Right cardiac atrium (tissue), 5 donors: ENCODE measurements at places on chromosomes 11 and 22. TPM values are rescaled to one million over a fixed set of nuclear protein-coding genes. Genes with fewer than 3 reads are reported as not detected.

DNA sequence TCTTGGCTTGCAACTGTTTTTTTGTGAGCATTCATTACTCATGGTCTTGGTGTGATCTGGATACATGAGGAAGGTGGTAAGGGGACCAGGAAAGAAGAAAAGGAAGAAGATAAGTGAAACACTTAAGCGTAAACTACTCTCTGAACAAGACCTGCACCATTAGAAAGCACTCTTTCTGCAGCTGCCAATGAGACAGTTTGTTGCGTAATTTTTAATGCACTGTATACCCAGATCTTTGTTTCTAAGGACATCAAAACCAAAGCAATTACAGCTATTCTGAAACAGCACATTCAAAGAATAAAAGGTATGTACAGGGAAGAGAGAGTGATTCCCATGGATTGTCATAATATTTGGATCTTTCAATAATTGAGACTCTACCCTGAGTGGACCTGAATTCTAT, 147.4 kb downstream of the BLID start:
- DNase-seq, result no peak

GRCh38 chr11:68040957-68041591, 2.2 kb downstream of the TCIRG1 start:
- DNase-seq, result peak; percentile 64

GRCh38 chr22:39349967-39350726, at the start of gene SYNGR1:
TSS of gene SYNGR1 (plus strand) at chr22:39349991. CDS start at chr22:39350011, 20 bp downstream.
- no peak for DNase-seq

The NAALADL1 gene
- total RNA-seq, result 9.8 TPM

DNA sequence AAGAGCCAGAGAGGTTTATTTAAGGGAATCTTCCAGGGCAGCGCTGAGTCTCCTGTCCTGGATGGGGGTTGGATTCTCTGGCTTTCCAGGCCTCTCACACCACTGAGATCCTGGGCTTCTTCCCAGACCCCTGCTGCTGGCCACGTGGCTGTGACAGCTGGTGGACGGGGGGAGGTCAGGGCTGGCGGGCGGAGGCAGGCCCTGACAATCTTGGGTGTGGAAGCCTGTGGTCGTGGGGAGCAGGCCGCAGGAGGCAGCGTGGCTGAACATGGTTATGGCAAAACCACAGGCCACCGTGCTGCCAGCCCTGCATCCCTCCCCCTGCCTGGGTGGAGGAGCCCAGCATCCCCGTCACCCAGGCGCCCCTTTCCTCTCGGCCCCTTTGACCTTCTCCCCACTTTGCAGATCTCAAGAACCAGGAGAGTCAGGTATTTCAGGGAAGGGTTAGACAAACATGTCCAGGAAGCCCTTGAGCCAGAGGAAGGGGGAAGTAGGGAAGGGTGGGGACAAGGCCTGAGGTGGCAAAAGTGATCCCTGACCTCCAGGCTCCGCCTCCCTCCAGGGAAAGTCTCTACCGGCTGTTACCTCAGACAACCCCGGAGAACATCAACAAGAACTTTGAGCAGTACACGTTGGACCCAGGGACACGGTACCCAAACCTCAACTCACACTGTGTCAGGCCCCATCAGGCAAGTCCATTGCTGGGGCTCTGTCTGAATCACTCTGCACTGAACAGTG, 111.8 kb downstream of the MICAL2 start:
- peak; percentile 91 for DNase-seq

- no peak for DNase-seq
Measured at GRCh38 chr22:27299181-27300085, 502.1 kb downstream of the MN1 start.

The SMIM35 gene
- total RNA-seq, result not detected

- peak; percentile 79 for DNase-seq
Measured at GRCh38 chr11:34654483-34655334, 33.8 kb downstream of the EHF start.

DNA sequence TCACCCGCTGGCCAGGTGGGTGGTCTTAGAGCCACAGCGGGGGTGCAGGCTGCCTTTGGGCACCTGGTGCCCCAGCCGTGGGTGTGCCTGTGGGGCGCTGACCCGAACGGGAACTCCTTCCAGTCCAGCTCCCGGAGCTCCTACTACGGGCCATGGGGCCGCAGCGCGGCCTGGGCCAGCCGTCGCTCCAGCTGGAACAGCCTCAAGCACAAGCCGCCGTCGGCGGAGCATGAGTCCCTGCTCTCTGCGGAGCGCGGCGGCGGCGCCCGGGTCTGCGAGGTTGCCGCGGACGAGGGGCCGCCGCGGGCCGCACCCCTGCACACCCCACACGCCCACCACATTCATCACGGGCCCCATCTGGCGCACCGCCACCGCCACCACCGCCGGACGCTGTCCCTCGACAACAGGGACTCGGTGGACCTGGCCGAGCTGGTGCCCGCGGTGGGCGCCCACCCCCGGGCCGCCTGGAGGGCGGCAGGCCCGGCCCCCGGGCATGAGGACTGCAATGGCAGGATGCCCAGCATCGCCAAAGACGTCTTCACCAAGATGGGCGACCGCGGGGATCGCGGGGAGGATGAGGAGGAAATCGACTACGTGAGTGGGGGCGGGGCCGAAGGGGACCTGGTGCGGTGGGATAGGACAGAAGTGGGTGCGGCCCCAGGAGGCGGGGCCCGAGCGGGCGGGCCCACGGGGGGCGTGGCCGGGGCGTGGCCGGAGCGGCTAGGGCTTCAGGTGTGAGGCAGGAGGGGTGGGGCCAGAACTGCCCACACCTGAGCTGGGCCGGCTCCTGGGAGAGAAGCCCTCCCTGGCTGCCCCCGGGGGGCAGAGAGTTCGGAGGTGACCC, 91.5 kb downstream of the CACNA1I start:
- DNase-seq, result peak; percentile 55

GRCh38 chr22:24706054-24706453, 68.5 kb downstream of the PIWIL3 start:
- DNase-seq, result no peak

DNA sequence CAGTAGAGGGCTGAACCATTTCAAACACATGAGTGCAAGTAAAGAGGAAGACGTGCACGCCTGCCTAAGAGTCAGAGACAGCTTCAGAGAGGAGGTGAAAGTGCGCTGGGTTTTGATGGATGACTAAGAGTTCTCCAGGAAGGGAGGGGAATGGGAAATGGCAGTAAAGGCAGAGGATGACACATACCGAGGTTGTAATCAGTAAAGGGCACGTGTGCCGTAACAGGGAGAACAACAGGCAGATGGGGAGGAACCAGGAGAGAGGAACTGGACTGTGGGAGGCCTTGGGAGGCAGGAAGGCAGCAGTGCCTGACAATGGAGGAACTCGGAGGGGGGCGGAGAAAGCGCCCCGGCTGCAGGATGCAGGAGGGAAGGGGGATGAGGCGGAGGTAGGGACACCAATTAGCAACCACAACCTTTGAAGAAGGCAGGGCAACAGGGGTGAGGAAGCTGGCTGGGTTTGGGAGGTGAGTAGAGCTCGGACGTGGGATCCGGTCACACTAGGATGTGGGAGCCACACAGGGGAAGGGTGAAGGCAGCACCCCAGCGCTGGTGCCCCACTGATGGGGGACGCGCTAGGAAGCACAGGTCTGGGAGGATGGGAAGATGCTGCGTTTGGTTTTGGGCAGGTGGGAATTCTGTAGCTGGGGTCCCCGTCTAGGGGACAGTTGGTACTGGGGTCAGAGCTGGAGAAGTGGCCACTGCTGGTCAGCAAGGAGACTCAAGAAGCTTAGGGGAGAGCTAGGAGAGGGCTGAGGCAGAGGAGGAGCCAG, 67.4 kb downstream of the SCUBE1 start:
- no peak for DNase-seq

The P2RX6 gene
- 4.1 TPM for total RNA-seq

The UNC93B1 gene
- 9.0 TPM for total RNA-seq

The SLC5A12 gene
- 16.8 TPM for total RNA-seq

GRCh38 chr22:28768701-28769393, 3.6 kb upstream of the CCDC117 start:
- no peak for DNase-seq

The UPK2 gene
- total RNA-seq, result not detected

- DNase-seq, result no peak
Measured at GRCh38 chr11:13691286-13691899, 22.9 kb downstream of the FAR1 start.

GRCh38 chr11:64396079-64396591, 37.2 kb downstream of the RPS6KA4 start:
- DNase-seq, result no peak

The MS4A6A gene
- 81.8 TPM for total RNA-seq

DNA sequence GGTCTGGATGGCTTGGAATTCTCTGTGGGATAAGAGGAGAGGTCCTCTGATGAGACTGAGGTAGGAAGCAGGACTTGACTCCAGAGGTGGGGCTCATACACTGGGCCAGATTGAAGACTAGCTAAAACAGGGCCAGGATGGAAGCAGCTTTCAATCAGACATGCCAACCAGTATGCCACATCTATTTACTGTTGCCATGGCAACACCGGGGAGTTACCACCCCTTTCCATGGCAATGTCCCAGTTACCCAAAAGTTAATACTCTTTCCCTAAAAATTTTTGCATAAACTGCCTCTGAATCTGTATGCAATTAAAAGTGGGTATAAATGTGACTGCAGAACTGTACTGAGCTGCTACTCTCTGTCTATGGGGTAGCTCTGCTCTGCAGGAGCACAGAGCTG, 247.5 kb upstream of the ZBED5 start:
- DNase-seq, result no peak

DNA sequence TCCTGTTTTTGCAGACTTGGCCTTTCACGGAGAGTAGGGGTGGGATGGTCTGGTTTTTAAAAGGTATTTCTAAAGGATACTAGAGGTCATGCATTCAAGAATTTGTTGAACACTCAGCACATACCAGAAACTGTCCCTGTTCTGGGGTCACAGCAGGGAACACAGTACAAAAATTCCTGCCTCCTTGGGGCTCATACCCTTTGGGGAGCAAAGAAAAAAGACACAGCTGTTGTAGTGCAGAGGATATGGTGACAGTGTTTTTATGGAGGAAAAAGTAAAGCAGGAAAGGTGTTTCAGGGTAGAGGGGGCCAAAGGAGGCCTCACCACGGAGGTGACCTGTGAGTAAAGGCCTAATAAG, 8.4 kb downstream of the SLC3A2 start:
- no peak for DNase-seq

DNA sequence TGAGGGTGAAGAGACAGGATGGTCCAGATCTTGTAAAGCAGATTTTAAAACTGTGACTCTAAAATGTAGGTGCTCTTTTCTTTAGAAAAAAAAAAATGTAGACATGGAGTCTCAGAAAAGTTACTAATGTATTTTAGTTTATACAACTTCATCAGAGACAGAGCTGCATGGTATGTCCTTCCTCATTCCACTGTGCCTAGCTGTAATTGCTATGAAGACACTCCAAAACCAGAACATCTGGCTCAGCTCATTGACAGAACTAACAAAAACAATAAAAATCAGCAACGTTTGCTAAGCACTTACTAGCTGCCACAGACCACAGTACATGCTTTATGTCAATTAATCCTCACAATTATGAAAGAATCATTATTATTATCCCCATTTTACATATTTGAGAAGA, 160.7 kb downstream of the BARX2 start:
- no peak for DNase-seq

DNA sequence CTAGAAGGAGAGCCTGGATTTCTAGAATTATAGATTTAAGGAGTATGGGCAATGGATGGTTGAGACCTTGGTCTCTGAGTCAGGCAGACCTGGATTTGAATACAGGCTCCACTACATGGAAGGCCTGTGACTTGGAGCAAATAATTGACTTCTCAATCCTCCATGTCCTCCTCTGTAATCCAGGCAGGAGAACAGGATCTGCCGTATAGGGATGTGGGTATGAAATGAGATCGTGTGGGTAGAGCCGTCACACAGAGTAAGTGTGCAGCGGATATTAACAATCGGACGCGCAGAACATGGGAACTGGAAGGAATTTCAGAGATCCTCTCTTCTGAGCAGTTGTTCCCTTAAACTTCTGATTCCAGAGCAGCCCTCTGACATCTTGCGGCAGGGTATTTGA, 11.5 kb upstream of the TMPRSS13 start:
- no peak for DNase-seq

- peak; percentile 96 for DNase-seq
Measured at GRCh38 chr11:57311109-57311936, 13.4 kb downstream of the TNKS1BP1 start.
